HEK293T (cell line): ENCODE measurements at places on chromosomes 1 and 21.

- DNase-seq: no peak
Observed at GRCh38 chr21:15682977-15683376, 46.8 kb upstream of the USP25 start.

DNA sequence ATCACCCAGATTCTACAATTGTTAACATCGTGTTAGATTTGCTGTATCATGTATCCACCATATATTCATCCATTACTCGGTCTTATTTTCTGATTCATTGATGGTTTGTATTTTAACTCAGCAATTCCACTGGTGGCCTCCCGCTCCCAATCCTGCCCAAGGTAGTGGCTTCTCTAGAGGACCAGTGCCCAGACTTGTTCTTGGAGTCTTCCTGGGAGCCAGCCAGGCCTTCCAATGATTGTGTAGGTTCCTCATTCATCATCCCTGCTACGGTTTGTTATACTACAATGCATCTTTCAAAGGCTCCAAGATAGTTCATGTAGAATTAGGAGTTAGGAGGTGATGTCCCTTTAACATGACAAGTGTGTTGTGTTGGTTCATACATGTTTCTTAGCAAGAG is 451.1 kb downstream of the SETD4 start:
- DNase-seq: no peak

- no peak for DNase-seq
Observed at GRCh38 chr1:230870916-230871315, 2.6 kb upstream of the C1orf198 start.

GRCh38 chr1:10082785-10083479 is 50.2 kb downstream of the UBE4B start:
- DNase-seq: no peak

GRCh38 chr1:164693564-164694359 is 134.8 kb downstream of the PBX1 start:
- no peak for DNase-seq

- no peak for DNase-seq
Observed at GRCh38 chr1:190068304-190068703, 409.4 kb downstream of the BRINP3 start.

- DNase-seq: no peak
Observed at GRCh38 chr1:4590756-4591155, 63.7 kb upstream of the AJAP1 start.

- peak; percentile 92 for DNase-seq
Observed at GRCh38 chr1:30379684-30380624, 343.4 kb downstream of the MATN1 start.
